Caco-2 (cell line): ENCODE measurements at places on chromosomes 7 and 10.
A peak's percentile ranks its signal among the peaks of the same experiment; 100 is the strongest.

- DNase-seq = no peak
These were observed 10.1 kb downstream of the UNCX start for GRCh38 chr7:1242606-1243289.

DNA sequence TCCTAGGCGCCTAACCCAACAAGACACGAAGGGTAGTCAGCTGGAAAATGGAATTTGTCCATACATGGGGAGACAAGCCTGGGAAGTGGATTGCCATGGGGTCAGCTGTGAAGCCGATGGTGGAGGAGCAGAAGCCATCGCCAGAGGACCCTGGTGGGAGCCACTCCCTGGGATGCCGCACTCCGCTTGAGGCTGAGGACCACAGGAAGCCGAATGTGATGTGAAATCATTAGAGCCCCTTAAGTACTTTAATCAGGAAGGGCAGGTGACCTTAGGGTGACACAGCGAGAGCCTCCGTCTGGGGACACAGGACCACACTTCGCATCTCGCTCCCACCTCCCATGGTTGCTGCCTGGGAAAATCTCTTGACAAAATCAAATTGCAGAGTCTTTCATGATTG is 614.6 kb upstream of the MGMT start:
- no peak for DNase-seq

DNA sequence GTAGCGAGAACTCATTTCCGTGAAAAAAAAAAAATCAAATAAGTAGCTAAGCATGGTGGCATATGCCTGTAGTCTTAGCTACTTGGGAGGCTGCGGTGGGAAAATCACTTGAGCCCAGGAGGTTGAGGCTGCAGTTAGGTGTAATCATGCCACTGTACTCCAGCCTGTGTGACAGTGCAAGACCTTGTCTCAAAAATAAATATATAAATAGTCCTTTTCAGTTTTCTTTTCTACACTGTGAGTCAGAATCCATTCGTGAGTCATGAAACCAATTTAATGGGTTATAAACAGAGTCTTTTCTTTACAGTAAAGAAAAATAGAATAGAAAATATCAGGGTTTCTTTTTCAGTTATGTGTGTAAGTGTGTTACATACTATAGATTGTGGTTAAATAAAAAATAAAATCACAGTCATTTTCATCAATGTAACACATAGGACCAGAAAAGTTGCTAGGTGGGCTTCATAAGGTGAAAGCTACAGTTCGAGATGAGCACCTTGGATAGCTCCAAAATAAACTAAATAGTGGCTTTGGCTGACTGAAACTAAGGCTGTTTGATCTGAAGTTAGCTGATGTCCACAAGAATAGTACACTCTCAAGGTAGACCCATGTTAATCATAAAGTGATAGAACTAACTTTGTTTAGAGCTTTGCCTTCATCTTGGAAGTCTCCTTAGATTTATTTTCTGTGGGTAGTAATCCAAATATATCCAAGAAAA is 781.1 kb downstream of the GATA3 start:
- DNase-seq = no peak

DNA sequence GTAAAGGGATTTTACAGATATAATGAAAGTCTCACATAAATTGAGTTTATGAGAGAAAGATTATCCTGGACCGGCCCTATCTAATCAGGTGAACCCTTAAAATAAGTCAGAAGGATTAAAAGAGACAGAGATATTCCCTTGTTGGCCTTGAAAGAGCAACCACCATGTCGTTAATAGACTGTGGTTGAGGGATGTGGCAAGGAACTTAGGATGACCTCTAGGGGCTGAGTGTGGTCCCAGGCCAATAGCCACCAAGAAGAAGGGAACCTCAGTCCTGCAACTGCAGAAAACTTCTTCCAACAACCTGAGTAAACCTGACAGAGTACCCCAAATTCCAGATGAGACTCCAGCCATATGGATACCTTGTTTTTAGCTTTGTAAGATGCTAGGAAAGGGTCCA is 121.5 kb downstream of the POLR1F start:
- DNase-seq = no peak

DNA sequence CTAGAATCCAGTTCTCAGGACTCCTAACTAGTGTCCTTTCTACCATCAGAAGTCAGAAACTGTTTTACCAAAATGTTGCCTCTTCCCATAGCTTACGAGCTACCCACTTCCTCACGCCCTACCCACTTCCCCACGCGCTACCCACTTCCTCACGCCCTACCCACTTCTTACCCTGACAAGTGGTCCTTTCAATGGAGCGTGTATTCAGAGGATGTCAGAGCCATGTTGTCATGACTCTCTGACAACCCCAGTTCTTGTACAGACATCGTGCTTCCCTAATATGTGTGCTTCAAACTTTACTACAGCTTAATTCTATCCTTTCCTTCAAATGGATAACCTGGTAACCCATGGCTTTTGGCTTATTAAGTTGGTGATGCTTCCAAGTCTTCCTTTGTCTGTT is 84.8 kb upstream of the PHF14 start:
- DNase-seq = no peak

DNA sequence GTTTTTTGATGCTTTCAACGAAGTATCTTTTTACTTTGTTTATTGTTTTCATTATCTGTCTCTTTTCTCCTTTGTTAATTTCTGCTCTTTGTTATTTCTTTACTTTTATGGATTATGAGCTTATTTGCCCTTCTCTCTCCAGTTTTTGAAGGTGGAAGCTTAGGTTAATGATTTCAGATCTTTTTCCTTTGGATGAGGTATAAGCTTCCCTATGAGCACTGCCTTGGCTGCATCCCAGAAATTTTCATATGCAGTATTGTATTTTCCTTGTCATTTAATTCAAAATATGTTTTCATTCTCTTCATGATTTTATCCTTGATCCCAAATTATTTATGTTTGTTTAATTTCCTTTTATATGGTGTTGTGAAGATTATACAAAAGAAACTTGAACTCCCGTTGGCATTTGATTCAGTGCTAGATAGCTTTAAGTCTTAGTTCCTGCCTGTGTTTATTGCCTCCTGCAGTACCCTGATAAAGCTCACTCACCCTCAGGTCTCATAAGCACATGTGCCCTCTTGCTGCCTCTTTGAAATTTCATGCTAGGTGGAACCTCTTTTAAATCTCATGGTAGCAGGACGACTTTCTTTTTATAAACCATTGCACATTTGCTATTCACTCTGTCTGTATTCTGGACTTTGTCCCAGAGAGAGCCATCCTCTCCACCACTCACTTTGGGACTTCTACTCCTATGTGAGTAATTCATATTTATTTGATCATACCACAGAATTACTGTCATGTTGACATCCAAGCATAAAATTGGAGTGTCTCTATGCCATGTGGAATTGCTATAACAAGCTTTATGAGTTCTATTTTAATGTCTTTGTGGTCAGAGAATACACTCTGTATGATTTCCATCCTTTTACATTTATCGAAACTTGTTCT is 23.0 kb upstream of the CEP41 start:
- DNase-seq = no peak

DNA sequence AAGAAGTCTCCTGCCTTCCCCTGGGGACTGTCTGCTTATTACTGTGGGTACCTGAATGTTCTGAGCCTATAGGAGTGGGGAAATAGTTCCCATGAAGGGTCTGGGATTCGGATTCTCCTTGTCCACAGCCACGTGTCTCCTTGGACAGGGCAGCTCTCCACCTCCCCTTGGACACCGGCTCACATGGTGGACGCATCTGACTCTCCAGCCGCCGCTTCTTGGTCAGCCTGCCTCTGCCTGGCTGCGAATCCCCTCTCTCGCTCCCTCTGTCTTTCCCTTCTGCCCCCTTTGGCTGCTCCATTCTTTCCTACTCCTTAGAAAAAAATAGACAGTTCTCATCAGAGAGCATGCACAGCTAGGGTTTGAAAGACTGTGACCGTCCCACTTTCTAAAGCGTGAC is 46.9 kb downstream of the JAKMIP3 start:
- DNase-seq = no peak

DNA sequence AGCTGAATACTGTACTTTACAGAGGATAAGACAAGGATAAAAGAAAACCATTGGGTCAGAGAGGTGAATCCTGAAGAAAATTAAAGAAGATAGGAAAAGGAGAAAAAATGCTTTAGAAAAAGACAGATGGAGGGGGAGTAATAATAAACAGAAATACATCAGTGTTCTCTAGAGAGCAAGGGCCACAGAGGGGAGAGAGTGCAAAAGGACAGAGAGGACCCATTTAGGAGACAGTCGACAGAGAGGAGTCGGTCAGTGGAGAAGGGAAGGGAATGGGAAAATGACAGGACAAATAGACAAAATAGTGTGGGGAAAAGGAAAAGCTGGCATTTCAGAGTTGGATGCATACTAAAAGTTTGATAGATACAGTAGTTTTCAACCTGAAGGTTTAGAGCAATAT is 287.0 kb downstream of the DOCK4 start:
- DNase-seq = no peak

DNA sequence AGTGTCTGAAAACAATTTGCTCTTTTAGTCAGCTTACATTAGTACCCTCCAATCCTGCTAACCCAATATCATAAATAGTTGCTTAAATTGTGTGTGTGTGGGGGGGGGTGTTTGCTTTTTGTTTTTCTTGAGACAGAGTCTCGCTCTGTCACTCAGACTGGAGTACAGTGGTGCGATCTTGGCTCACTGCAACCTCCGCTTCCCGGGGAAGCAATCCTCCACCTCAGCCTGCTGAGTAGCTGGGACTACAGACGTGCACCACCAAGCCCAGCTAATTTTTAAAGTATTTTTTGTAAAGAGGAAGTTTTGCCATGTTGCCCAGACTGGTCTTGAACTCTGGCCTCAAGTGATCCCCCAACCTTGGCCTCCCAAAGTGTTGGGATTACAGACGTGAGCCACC is 73.5 kb upstream of the PDLIM1 start:
- no peak for DNase-seq

GRCh38 chr7:50068026-50068425 is 25.0 kb downstream of the ZPBP start:
- no peak for DNase-seq

DNA sequence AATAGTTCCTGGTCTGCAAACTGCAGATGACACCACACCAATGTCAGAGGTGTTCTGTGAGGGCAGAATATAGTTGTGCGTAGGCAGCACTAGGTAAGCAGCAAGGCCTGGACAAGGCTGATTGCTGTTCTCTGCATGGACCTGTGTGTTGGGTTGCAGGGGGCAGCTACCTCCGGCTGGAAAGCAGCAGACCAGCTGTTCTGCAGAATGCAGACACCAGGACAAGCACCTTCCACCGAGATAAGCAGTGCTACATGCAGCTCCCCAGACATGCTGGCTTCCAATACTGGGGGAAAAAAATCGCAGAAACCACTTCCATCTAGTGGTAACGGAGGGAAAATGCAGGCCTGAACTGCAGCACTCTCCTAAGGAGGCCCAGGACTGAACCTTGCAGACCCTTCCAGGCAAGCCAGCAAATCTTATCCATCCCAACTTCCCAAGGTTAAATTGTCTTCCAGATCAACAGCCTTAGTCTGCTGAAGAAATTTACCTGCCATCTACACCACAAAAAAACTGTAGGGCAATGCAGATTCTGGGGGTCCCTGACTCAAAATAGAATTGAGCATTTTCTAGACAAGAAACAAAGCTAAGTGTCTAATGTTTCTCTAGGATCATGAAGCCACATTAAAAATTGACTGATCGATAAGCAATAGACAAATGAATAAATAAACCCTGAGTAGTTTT is 50.5 kb upstream of the COBL start:
- DNase-seq = peak; percentile 79
